ENCODE measurements at places on chromosomes 2 and 18.

DNA sequence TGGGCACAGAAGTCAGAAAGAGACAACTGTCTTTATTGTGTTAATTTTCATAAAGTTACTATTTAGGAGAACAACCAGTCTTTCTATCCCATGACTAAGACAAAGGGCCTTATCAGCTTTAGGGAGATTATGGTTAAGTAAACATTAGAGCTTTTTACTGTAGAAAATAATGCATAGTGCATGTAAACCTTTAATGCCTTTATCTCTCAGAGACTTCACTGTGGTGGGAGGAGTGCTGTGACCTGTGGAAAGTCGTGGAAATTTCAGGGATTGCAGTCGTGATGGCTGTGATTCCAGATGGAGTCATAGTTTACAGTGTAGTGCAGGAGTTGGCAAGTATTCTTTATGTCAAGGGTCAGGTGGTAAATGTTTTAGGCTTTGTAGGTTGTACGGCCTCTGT is 15.8 kb downstream of the ZNF236 start:
- no peak for DNase-seq

GRCh38 chr2:202101026-202101579 is 28.0 kb downstream of the KIAA2012 start:
- DNase-seq, result no peak

DNA sequence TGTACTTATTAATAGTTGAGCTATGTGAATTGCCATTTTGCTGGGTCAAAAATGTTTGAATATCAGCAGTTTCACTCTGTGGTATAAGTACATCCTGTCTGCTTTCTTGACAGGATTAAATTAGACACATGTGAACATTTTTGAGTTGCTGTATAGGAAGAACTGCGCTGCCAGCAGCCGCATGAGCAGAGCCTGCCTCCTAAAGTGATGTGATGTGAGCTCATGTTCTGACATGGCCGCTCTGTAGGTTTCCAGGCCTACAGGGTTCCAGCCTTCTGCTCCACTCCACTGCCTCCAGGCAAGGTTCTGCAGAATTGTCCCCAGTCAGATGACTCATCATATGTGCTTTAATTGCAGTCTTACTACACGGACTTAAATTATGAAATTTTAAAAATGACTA is 119.7 kb upstream of the NFATC1 start:
- DNase-seq, result no peak

DNA sequence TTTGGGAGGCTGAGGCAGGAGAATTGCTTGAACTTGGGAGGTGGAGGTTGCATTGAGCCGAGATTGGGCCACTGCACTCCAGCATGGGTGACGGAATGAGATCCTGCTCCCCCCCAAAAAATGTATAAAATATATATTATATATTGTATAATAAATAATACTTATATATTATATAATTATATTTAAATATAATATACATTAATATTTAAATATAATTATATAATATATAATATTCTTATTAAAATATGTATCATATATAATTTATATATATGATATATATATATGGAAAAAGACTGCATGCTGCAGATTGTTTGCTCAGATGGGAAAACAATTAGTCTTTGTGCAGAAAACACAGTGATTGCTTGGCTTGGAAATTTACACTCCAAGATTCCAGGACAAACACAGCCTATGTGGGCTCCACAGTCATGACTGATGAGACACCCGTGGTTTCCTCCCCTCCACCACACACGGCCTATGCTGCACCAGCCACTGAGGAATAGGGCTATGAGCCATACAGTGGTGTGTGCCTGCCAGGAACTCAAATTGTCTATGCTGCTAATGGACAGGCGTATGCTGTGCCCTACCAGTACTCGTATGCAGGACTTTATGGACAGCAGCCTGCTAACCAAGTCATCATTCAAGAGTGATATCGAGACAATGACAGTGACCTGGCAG is 30.0 kb downstream of the PMAIP1 start:
- no peak for DNase-seq

GRCh38 chr18:23337599-23338444 is 115.3 kb upstream of the RIOK3 start:
- DNase-seq, result no peak

GRCh38 chr2:133241224-133241571 is 327.1 kb downstream of the NCKAP5 start:
- no peak for DNase-seq

GRCh38 chr2:124778076-124778475 is 753.0 kb downstream of the CNTNAP5 start:
- DNase-seq, result no peak

DNA sequence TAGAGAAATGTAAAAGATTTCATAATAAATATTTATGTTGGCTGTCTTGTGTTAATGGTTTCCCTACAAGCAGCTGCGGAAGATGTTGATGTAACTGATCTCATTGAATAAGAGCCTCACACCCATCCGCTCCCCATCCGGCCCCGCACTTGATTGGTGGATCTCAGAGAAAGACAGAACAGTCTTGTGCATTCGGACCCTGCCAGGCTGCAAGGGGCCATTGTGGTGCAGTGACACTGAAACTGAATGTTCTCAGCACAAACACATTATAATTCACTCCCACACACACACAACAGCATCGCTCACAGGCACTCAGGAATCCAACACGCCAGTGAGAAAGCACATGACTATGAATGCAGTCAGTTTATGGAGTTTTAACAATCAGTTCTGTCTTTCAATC is 47.8 kb downstream of the PRELID3A start:
- no peak for DNase-seq

DNA sequence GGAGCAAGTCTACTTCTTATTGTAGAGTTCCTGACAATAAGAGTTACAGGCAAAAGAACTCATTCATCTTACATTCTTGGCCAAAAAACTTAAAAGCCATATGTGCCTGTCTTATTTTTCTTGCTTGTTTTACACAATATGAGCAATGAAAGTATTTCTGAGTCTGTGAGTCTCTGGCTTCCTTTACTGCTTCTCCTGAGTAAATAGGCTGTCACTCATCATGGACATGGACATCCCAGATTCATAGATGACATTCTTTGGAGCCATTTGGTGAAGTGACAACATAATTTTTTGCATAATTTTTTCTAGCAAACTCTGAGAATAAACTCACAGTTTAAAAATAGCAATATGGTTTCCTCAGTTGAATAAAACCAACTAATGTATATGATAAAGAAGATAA is 179.3 kb downstream of the SNTG2 start:
- DNase-seq, result no peak

DNA sequence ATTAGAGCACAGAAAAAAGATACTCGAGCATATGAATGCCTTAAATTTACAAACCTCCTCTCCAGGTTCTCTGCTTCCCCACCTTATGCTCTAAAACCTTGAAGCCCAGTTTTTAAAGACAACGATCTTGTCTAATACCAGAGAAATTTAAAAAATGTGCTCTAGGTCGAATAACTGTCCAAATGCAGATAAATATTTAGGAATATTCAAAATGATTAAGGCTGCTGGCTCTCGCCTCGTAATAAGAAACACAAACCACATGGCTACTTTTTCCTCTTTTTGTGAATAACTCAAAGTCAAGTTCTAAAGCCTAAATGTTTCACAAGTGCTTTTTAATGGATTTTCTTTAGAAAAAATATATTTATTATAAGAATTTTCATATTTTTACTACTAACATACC is 101.3 kb downstream of the SATB2 start:
- no peak for DNase-seq

DNA sequence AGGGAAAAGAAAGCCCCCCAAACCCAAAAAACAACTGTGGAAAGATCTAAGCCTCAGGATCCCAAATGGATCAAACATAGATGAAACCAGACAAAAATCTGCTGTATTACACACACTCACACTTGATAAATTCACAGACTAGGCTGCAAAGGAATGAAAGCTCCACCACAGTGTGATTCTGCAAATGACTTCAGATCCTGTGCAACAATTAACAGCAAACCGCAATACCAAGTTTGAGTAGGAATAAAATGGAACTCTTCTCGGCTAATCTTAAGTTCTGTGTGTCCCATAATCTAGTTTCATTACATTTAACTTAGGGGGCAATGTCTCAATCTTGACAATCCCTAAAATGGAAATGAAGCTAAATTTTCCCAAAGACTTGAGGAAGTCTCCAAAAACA is 11.9 kb downstream of the CLK1 start:
- no peak for DNase-seq

DNA sequence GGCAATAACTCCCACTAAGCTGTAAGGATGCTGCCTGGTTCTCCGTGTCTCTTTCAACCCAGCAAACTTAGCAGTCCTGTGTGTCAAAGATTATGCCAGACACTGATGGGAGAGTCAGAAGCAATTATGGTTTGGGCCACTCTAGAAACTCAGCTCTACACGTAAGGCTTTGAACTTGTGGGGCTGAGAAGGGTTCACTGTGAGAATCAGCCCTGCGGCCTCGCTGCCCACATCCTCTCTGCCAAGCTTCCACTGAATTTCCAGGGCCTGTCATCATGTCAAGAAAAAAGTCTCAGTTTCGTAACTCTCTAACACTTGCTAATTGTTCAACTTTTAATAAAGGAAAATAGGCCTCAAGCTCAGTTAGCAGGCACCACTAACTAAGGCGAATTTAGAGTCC is 308.8 kb upstream of the LYPD1 start:
- no peak for DNase-seq

- DNase-seq, result peak; percentile 58
Observed at GRCh38 chr18:13629841-13630715, 96.3 kb downstream of the FAM210A start.

- DNase-seq, result no peak
Observed at GRCh38 chr2:1082456-1083205, 132.0 kb downstream of the SNTG2 start.

DNA sequence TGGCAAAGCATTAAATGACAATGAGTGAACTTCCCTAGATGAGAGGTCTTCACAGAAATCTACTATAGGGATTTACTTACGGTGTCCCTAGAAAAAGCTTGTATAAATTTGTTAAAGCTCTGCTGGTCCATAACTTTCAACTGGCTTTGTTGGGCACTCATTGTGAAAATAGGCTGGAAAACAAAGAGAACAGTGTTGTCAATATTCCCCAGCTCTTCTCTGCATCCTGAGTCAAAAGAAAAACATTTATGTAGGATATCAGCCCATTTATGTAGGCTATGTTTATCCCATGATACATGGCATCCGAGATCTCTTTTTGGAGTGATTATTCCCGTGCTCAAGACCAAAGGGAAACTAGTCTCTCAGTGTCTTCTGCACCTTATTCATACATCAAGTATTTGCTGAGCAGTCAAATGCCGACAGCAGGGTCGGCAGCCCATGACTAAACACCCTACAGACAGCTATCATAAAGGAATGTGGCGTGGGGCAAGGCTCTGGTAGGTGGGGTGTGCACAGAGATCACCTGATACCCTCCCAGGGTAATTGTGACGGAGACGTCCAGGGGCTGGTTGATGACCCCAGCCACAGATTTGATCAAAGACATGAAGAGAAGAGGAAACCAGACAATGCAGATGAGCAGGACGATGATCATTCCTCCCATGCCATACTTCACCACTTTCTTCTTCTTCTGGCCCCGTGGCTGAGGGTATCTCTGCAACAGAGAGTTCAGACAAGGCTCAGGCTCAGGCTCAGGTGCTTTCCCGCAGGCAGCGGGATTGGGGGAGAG is 155.9 kb downstream of the NAPG start:
- no peak for DNase-seq

GRCh38 chr2:131146231-131146630 is 41.1 kb downstream of the PLEKHB2 start:
- no peak for DNase-seq

DNA sequence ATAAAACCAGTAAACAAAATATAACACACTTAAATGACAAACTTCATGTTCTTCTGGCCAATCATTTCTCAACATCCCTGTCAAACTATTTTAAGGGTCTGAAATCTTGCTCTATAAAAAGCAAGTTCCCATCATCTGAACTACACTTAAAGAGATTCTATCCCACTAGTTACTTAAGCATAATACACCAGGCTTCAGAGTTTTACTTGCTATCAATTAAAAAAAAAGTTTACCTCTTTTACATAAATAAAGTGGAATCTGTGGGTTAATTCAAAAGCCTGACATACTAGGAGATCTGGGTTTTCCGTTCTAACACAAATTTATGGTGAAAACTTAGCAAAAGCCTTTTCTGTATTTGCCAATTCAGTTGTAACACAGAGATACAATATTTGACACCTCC is 1.9 kb downstream of the CLASP1 start:
- no peak for DNase-seq

DNA sequence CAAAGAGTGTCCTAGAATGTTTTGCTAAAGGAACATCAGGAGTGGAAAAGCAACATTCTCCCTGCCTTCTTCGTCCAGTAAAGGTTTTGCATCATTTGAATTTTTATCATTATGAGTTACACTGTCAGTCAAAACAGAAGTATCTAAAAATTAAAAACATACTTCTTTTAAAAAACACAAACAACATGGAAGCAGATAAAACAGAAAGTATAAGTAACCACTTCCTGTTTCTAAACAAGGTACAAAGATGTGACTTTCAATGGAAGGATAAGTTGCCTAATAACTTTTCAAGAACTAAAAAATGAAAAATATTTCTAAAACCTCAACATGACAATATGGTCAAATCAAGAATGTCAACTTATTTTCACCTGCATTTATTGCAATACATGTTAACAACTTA is 158.2 kb downstream of the STK39 start:
- no peak for DNase-seq

DNA sequence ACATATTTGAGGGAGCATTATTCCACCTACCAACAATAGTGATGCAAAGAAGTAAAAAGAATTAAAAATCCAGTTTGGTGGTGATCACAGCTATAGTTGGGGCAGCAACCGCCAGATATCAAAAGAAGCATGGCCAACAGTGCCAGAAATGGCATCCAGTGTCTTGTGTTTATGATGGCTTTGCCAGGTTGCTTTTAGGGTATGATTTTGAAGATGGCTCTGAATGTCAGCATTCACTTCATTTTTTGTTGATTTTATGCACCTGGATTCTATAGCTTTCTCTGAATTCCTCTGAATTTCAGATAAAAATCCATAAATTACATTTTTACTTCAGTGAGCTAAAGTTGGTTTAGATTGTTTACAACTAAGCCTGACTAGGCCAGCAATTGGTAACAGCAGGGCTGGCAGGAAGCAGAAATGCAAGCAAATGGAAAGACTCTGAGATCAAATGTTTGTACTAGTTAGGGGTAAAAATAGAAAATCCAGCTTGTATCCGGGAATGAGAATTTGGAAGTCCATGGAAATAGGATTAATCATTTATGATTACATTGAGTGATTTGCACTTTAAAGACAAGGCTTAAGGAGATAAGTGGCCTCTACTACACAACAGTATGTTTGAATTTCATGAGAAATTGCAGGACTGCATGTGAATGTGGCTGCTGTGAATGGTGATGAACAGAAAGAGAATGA is 40.4 kb downstream of the COL3A1 start:
- no peak for DNase-seq

- no peak for DNase-seq
Observed at GRCh38 chr2:157168501-157168900, 89.0 kb upstream of the GALNT5 start.

DNA sequence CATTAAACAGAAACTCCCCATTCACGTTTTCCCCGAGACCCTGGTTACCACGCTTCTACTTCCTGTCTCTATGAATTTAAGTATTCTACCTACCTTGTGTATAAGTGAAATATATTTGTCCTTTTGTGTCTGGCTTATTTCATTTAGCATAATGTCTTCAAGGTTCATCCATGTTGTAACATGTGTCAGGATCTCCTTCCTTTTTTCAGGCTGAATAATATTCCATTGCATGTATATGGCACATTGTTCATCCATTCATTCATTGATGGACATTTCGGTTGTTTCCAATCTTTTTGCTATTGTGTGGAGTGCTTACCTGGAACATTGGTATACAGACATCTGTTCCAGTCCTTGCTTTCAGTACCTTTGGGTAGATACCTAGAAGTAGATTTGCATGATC is 18.2 kb upstream of the CABYR start:
- DNase-seq, result no peak

GRCh38 chr18:27546991-27547390 is 361.9 kb upstream of the CHST9 start:
- DNase-seq, result no peak

Data from CD4-positive, alpha-beta T cell treated with Interleukin-2 at 100 ng/mL for 4 hours (primary cell).